ENCODE measurements at places on chromosomes 16 and 17.
A peak's percentile ranks its signal among the peaks of the same experiment; 100 is the strongest.

DNA sequence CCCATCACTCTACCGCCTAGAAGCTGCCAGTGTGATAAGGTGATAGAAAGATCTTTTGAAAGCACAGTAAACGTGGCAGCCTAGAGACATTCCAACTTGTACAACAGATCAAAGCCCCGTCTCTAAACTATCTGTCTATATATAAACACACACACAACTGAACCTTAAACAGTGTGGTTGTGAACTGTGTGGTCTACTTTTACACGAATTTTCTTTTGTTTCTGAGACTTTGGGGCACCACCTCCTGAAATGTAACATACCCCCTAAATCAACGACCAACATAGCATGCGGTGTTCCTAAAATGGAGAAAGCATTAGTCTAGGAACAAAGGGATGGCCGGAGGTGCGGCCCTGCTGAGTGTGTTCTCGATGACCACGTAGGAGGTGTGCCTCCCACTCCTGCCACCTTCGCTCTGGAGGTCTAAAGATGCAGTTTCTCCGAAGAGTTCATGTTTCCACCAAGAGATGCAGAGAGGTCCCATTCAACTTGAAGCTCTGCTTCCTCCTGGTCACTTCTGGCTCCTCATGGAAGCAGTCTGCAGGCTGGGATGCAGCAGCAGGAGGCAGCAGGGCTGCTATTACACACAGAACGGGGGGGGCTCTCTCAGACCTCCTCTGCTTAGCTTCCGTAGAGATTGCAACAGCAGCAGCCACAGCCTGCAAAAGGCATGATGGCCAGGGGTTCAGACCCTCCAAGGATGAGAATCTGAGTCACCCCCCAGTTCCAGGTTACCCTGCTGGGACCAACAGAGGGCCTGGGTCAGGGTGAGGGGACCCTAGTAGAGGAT, 22.6 kb upstream of the USP10 start:
- DNase-seq: no peak

DNA sequence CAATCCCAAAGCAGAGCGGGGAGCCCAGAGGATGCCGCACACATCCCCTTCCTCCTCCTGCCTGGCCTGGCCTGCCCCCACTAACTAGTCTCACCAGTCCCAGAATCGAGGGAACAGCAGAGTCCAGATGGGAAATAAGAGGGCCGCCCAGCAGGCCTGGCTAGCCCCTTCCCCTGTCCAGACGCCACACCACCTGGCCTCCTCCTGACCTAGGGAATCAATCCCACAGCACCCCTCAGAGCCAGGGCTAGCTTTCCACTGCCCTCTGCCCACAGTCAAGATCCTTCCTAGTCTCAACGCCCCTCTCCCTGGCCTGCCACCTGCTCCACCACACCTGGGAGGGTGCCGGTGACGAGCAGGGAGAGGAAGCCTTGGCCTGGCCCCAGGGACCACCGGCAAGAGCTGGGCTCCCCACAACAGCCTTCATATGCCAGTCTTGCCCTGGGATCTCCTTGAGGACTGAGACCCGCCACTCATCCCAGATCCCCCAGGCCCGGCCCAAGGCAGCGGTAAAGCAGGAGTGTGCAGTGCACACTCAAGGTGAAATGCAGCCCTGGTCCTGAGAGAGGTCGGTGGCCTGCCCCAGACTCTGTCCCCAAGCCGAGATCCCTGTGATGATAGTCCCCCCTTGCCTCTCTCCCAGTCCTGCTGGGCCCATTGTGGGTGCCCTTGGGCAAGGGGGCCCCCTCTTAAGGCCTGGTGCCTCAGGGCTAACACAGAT, 27.9 kb downstream of the KATNB1 start:
- DNase-seq: no peak

- DNase-seq: peak; percentile 89
Measured at GRCh38 chr17:39547713-39548478, 59.8 kb downstream of the NEUROD2 start.

- no peak for DNase-seq
Measured at GRCh38 chr16:825341-826061, 25.0 kb upstream of the GNG13 start.

DNA sequence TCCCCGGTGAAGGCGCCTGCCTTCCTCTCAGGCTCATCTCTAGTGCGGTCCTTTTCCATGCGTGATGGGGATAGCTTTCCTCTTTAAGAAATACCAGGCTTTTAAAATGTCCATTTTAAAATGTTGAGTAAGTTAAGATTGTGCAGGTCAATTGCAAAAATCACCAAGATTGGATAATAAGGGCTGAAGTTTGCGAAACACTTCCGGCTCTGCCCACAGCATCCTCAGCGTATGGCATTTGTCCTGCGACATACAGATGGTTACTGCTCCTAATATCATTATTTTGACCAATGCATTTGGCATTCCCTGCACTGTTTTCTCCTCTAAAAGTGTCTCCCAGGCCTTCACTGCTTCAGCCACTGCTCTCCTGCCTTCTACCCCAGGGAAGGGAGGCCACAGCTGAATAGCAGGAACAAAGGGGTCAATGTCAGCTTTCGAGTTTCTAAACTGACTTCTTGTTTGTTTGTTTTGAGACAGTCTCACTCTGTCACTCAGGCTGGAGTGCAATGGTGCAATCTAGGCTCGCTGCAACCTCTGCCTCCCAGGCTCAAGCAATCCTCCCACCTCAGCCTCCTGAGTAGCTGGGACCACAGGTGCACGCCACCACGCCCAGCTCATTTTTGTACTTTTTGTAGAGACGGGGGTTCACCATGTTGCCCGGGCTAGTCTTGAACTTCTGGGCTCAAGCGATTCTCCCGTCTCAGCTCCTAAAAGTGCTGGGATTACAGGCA, 91.9 kb downstream of the CRISPLD2 start:
- DNase-seq: no peak

- DNase-seq: no peak
Measured at GRCh38 chr17:45345554-45346215, 28.9 kb upstream of the MAP3K14 start.

- DNase-seq: no peak
Measured at GRCh38 chr16:6146874-6147425, 1049.4 kb upstream of the EEF2KMT start.

GRCh38 chr17:19016297-19016696, 11.7 kb upstream of the FAM83G start:
- DNase-seq: no peak

DNA sequence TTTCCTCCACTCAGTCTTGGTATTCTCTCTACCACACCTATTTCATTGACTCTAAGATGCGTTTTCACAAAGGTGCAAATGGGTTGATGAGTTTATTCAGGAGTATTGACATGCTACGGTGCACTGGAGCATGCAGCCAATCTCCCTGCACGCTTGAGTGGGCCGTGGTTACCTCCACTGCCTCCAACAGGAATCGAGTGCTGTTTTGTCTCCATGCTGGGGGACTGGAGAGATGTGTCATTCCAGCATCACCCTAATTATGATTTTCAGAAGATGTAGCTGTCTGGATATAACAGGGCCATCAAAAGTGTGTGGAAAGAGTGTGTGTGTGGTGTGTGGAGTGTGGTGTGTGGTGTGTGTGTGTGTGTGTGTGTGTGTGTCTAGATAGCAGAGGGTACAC, 351.6 kb upstream of the ZFHX3 start:
- DNase-seq: no peak

DNA sequence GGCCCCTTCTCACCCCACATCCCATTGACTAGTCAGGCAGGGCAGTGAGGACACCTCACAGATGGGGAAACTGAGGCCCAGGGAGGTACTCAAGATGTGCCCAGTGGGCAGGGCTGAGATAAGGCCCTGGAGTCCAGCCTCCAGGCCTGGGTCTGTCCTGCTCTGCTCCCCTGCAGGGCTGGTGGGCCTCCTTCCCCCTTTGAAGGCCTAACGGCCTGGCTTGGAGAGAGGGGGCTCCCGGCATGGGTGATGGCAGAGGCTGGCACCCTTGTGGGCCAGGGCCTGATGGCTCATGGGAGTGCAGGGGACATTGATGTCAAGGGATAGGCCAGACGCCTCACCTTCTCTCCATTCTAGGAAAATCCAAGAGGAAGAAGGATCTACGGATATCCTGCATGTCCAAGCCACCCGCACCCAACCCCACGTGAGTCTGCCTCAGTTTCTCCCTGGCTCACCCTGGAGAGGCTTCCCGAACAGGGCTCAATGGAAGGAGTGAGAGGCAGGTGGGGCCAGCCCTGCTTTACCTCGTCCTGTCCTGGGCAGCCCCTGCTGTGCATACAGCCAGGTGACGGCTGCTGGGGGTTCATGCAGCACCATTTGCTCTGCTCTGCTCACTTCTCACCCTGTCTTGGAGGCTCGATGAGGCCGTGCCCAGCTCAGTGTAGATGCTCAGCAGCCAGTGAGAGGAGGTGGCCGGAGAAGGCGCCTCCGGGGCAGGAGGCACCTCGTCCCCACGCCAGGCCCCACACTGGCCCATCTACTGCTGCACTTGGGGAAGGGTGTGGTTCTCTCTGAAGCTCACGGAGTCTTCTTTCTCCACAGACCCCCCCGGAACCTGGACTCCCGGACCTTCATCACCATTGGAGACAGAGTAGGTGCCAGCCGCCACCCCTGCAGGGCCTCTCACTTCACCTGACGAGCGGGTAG, 13.8 kb downstream of the MAP2K3 start:
- DNase-seq: no peak

DNA sequence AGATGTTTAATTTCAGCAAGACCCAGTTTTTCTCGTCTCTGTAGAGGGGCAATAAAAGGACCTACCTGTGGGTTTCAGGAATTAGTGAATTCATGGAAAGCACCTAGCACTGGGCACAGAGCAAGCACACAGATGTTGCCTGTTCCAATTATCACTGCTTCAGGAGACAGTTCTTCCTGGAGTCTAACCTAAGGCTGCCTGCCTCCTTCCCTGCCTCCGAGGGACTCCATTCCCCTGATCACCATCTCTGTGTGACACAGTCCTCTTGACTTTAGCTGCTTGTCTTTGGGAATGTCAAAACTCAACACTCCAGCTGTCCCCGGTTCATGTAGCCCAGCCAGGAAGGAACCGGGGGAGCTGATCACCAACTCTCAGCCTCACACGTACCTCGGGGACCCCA, 474.9 kb downstream of the SLC39A11 start:
- DNase-seq: no peak

- no peak for DNase-seq
Measured at GRCh38 chr17:42329025-42329976, 41.0 kb downstream of the STAT5A start.

- DNase-seq: no peak
Measured at GRCh38 chr17:63699638-63700527, at the start of gene LIMD2. LIMD2 (minus strand) TSS chr17:63700125; CDS start chr17:63699298, 827 bp downstream.

DNA sequence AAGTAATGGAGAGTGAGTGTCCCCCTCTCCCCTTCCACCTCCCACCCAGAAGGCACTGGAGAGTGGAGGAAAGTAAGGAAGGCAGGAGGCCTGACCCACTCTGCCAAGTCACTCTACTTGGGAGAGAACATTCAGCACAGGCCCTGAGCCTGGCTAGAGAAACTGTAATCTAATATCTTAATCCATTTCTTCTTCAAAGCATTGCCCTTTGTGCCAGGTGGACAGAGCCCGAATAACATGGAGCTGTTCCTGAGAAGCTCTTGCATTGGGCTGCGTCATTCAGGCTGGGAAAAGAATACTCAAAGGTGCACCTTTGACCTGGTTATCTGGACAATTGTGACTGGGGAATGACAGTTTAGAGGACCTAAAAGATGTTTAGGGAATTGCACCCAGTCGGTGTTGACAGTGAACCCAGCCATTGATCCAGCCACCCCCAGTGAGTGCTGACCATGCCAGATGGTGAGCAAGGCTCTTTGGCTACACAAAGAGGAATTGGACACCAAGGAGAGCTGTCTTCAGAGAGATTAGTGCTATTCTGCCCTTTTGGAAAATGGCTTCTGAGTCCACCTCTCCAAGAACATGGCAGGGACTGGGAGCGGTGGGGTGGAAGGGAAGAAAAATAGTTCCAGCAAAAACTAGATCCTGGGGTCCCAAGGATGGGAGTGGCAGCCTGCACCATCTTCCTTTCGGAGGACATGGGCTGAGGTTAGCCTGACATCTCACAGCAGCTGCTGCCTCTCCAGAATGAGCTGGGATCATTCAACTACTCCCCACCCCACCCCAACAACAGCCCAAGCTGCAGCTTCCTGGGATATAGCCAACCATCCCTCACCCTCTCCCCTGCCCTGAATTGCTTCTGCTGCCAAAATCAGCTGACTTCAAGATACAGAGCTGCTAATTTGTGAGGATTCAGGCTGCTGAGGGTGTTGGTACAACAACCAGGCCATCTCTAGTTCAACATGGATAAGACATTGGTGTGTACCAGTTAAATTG, 11.6 kb upstream of the NOG start:
- DNase-seq: no peak

DNA sequence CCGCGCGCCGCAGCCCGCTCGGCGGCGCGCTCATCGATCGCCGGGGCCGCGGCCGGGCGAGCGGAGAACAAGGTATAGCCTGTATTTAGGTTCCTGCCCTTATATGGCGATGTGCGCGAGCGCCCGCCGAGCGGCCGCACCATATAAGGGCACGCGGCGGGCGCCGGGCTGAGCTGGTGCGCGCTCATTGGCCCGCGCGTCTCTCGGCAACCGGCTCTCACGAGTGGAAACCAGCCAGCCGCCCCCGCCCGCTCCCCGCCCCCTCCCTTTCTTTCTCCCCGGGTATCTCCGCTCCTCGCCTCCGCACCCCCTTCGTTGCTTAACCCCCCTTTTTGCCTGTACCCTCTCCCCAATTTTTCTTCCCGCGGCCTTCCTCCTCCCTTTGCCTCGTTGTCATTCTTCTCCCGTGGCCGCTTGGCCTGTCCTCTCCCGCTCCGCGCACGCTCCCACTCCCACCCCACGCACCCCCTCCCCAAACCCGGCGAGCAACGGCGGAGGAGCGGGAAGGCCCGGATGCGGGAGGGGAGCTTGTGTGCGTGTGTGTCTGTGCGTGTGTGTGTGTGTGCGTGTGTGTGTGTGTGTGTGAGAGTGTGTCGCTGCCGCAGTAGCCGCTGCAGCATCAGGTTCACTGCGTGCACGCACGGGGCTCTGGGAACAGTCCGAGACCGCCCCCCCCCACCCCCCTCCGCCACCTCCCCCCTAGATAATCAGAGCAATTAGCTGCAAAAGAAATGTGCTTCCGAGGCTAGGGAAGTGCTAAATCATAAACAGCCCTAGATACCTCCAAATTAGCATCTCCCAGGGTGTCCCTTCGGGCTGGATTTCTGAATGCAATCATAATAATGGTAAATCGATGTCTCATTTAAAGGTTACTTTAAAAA, 13.5 kb upstream of the CBX8 start:
- no peak for DNase-seq

GRCh38 chr16:65323655-65324237, 201.9 kb upstream of the CDH11 start:
- DNase-seq: no peak

DNA sequence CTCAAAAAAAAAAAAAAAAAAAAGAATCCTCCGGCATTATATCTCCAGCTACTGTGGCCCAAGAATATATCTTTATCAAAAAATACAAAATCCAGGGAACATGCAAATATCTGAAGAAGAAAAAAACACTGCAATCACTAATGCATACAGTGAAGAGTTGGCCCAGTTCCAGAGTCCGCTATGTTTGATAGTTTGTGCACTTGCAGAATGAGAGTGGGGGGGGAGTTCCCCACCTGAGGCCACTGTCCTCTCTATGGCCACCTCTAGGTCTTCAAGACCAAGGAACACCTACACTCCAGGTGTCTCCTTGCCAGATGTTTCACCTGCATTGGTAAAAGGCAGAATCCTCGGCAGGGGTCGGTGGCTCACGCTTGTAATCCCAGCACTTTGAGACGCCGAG, 4.0 kb downstream of the ZNF785 start:
- no peak for DNase-seq

All from mesenteric fat pad (tissue), 1 donor.